Aorta (tissue), 5 donors: ENCODE measurements at places on chromosomes 2 and 18.
A peak's percentile ranks its signal among the peaks of the same experiment; 100 is the strongest.

DNA sequence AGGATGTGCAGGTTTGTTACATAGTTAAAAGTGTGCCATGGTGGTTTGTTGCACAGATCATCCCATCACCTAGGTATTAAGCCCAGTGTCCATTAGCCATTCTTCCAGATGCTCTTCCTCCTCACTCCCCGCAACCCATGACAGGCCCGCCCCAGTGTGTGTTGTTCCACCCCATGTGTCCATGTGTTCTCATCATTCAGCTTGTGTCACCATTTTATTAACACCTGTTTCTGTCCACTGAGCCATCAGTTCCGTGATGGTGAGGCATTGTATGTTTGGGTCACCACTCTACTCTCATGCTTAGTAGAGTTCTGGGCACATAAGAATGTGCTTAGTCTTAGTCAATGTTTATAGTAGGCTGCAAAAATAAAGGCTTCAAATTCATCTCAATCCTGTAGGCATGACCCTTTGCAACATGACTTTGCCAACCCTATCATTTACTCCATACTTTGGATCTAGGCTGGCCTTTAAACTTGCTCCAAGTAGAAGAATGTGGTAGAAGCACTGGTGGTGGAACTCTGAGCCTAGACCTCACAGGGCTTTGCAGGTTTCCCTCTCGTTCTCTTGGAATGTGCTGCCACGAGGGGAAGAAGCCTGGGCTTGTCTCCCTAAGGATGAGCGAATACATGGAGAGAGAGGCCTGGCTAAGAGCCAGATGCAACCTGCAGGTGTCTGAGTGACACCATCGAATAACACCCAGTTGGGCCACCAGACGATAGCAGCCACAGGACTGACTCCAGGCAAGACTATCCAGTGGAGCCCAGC lies 161.5 kb downstream of the NAPG start:
- no peak for DNase-seq

- no peak for DNase-seq
These were observed 22.6 kb upstream of the SUCLG1 start for GRCh38 chr2:84481702-84482101.

DNA sequence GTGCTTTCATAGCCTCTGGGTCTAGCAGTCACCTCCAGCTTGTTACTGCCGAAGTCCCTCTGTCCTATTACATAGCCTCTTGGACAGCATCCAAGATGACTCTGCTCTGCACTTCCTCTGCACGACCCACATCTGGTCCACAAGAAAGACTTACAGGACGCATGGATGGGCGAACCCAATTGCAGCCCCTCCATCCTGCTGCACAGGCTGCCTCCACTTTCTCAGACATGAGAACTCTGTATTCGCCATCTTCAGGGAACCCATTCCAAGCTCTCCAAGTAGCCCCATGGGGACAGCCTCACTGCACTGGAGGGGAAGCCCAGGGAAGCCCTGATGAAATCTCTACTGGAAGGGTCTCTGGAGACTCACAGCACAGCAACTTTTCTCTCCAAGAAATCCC lies 172.1 kb downstream of the GFPT1 start:
- no peak for DNase-seq

- DNase-seq = no peak
These were observed 6.7 kb downstream of the CAVIN2 start for GRCh38 chr2:191839918-191840804.

DNA sequence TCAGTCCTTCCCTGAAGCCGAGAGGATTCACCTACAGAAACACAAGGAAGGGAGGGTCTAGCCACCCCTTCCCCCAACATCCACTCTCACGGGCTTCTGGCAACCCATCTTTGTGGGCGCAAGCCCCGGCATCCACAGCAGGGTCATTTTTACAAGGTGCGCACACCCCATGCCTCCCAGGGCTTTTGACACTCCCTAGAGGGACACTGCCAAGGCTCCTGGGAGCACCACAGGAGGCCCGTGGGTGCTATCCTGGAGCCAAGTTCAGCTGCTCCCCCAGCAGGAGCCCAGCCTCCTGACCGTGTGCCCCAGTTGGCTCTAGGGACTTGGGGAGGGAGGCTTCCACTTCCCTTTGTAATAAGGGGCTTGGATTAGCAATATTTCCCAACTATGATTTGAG lies 251.6 kb downstream of the TNS1 start:
- no peak for DNase-seq

GRCh38 chr2:58155160-58155778 lies 85.9 kb downstream of the FANCL start:
- DNase-seq = no peak

GRCh38 chr2:126300348-126300747 lies 355.6 kb upstream of the GYPC start:
- DNase-seq = no peak

DNA sequence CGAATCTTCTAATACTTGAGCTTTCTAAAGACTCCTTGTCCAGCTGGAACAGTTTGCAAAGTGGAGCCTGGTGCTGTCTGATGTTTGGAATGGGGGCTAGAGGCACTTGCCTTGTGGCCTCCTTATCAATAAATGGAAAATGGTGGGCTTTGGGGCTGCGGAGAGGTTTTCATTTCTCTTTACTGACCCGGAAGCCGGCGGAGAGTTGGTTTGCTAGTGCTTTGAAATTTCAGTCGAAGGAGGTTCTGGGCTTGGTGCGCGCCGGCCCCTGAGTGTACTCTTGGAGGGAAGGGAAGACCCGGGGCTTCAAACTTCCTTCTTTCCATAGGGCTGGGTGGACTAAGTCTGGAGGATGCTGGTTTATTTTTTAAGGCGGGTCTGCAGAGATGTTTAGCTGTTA lies 714 bp downstream of the RPIA start:
- DNase-seq = peak; percentile 78

GRCh38 chr2:24077879-24078278 lies 1.8 kb upstream of the SF3B6 start:
- no peak for DNase-seq

GRCh38 chr2:201261906-201262305 lies 1.6 kb downstream of the CASP8 start:
- DNase-seq = no peak

GRCh38 chr2:213248637-213249036 lies 35.6 kb upstream of the SPAG16 start:
- no peak for DNase-seq
